ENCODE measurements at places on chromosomes 11 and 22.

- DNase-seq = no peak
Measured at GRCh38 chr22:22366537-22366936, 122.0 kb downstream of the VPREB1 start.

- no peak for DNase-seq
Measured at GRCh38 chr22:32466496-32466895, 2.2 kb upstream of the BPIFC start.

GRCh38 chr11:57001674-57002401 lies 13.1 kb downstream of the OR5AK2 start:
- no peak for DNase-seq

DNA sequence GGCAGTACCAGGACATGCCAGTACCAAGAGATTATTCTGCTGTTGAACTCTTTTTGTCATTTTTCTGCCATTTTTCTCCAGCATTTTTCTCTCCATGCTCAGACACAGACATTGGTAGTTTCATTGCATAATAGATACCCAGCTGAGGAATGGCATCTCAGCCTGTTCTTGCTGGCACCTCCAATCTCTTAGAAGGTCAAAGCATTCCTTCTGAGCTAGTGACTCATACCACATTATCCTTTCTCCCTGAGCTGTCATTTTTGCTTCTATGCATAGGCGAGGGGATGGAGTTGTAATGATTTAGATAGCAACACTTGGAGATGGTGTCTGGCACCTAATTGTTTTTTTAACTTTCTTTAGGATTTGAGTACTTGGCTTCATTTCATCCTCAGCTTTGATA lies 321.1 kb downstream of the NELL1 start:
- DNase-seq = no peak

DNA sequence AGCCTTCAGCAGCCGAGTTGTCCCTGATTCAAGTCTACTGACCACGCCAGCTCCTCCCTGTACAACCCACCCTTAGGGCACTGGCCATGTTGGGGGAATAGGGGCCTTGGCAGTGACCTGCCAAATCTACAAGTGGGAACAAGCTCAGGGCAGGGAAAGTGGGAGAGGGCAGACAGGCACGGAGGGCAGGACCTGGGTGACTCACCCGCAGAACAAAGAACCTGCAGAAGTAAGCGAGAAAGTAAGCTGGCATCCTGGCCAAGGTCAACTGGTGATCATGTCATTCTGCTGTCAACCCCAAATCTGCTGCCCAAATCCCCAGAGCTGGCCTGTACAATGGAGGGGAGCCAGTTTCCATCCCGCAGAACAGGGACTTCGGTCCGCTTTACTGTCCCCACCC lies 7.9 kb upstream of the SCGB1A1 start:
- DNase-seq = no peak

DNA sequence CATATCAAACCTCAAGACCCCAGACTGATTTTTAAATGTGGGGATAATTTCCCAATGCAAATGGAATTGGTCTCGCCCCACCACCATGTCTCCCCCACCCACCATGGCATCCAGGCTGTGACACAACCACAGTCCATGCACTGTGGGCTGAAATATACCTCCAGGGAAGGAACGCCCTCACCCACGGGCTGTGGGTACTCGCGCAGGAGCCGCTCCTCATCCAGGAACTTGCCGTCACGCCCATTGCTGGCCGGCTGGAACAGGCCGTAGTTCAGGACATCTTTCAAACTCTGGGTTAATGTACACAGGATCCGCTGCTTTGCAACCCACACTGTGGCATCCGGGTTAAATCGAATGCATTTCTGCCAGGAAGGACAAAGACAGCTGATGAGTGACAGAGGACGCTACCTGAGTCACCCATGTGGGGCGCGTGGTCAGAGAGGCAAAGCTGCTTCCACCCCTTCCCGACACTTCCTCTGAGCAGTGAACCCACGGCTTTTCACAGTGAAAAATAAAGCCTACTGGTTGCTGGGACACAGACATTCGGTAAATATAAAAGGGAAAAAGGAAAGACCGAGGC lies 133.6 kb downstream of the SHANK2 start:
- no peak for DNase-seq

DNA sequence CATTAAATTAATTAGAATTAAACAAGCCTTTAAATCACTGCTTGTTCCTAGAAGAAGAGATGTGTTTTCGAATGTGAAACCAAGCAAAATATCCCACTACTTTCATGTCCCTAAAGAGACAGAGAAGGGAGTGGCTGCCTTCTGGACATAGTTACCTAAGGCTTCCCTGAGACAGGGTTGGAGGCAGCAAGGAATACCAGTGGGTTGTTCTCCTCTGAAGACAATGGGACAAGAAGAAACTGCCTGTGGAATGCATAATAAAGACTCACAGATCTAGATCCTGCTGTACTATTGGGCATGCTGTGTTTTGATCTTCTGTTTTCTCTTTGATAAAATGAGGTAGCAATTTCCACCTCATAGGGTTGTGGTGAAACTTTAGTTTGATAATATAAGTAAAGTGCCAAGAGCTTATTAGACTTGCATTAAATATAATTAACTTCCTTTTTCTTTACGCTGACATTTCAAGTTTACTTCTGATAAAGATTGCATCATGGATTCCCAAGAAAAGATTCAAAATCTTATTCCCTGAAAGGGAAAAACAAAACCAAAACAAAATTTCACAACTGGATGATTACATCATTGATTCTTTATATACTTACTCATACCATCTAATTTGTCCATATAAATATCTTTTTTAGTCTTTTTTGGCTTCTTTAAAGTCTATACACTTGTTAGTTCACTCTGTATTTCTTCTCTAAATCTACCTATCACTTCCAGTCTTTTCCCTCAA lies 621.3 kb downstream of the ETS1 start:
- DNase-seq = no peak

- DNase-seq = no peak
Measured at GRCh38 chr11:112928136-112928535, 33.1 kb upstream of the NCAM1 start.

- DNase-seq = no peak
Measured at GRCh38 chr11:34891611-34892010, 24.6 kb downstream of the APIP start.

DNA sequence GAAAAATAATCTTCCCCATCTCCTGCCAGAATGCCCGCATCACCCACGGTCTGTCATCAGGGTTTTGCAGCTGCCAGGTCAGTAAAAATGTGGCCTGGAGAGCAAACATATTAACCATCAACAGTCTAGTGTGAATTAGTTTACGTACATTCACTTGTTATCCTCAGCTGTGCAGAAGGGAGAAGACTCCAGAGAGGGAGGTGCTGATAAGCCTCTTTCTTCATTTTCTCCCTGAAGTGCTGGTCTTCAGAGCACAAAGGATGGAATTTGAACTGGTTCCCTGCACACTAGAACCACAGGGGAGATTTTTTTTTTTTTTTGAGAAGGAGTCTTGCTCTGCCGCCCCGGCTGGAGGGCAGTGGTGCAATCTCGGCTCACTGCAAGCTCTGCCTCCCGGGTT lies 8.2 kb downstream of the FGF19 start:
- no peak for DNase-seq

- DNase-seq = no peak
Measured at GRCh38 chr11:9249252-9249651, 15.9 kb downstream of the DENND5A start.

- DNase-seq = no peak
Measured at GRCh38 chr11:106399076-106399511, 321.6 kb downstream of the AASDHPPT start.

GRCh38 chr11:2139123-2139521 lies at the start of gene IGF2:
TSS of gene IGF2 (minus strand) at chr11:2139389. CDS start at chr11:2135523, 3,866 bp downstream.
- no peak for DNase-seq

GRCh38 chr22:49345896-49346295 lies 481.8 kb downstream of the BRD1 start:
- DNase-seq = no peak

GRCh38 chr11:61645179-61645868 lies 34.9 kb upstream of the DAGLA start:
- no peak for DNase-seq

GRCh38 chr11:67640758-67641337 lies 1.3 kb upstream of the TBX10 start:
- no peak for DNase-seq

- DNase-seq = no peak
Measured at GRCh38 chr22:39169797-39170466, 17.5 kb upstream of the CBX7 start.

GRCh38 chr11:287821-288477 lies 977 bp upstream of the PGGHG start:
- DNase-seq = no peak

DNA sequence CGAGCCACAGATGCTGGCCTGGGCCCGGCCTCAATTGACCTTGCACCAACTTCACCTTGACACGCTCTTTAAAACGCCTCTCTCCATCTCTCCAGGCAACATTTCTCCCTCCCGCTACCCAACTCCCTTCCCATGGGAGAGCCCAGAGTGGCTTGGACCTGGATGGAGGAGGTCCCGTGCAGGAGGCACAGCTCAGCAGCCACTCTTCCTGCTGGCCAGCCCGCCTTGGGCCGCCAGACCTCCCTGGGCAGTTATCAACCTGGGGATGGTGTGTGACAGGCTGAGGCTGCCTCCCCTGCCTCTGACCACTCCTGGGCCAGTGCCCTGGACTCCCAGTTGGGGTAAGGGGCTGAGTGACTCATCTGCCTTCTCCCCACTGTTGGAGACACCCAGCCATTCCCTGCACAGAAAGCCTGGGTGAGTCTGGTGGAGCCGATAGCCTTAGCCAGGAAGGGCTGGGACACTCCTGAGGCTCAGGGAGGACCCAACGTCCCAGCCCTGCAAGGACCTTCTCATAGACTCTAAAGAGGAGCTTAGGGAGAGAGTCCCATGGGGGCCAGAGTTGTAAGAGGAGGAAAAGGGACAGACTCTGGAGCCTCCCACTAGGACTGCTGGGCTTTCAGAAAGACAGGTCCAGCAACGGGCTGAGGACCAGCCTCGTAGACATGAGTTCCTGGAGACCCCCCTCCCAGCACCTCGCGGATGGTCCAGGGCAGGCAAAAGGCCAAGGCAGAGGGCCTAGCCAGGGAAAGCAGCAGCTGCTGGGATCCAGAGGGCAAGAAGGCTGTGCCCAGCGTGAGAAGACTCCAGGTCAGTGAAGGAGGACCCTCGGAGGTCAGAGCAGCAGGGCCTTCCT lies 131.7 kb downstream of the CEP164 start:
- DNase-seq = no peak

GRCh38 chr22:27621486-27622070 lies 180.0 kb downstream of the MN1 start:
- DNase-seq = no peak

DNA sequence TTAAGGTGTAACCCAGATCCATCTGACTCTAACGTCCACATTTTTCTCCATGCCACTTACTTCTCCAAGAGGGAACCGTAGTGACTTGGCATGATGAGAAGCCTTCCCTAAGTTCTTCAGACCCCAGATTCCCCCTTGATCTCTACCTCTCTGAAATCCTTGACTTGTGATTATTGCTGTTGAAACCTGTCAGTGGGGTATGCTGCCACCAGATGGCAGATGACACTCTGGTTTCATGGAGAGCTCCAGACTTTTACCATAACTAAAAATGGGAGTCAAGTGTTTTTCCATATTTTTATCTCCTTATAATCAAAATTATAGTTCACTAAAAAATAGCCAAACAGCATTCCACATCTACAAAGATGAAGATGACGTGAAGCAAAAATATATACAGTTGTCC lies 504.2 kb downstream of the SOX6 start:
- no peak for DNase-seq

DNA sequence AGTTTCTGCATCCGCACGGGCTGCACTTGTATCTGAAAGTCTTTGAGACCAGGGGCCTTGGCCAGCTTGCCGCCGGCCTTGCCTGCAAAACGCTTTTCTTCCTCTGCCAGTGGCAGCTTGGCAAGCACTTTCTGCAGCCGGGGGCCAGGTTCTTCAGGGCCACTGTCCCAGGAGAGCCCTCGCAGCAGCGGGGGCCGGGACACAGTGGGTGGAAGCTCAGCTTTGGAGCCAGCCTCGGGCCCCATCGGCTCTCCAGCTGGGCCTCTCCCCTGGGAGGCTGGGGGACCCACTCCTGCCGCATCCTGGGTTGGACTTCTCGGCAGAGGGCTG lies 57.5 kb upstream of the LYVE1 start:
- no peak for DNase-seq

- DNase-seq = no peak
Measured at GRCh38 chr11:133808393-133809140, 36.7 kb downstream of the SPATA19 start.

DNA sequence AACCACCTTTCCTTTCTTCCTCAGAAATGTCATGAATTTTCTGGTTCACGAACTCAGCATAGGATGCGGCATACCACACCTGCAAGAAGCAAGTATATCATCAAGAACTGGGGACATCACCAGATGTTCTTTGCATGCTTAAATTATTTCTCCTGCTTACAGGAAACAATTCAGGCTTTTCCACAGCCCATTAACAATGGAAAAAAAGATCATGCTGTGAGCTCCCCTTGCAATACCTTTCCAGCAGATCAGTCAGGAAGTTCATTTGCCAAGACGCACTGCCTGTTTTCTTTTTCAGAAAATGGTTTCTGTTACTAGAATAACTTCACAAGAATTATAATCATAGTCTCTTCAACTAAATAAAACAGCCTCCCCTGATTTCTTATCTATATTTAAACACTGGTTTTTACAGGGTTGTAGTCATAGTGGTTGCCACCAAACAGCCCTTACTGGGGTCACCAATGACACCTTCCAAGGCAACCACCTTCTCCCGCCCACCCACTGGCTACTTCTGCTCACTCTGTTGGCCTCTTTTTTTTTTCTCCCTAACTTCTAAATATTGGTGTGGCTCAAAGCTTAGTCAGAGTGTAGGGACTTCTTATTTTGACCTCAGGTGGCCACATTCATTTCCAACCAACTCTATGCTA lies 42.3 kb upstream of the NFRKB start:
- DNase-seq = no peak

DNA sequence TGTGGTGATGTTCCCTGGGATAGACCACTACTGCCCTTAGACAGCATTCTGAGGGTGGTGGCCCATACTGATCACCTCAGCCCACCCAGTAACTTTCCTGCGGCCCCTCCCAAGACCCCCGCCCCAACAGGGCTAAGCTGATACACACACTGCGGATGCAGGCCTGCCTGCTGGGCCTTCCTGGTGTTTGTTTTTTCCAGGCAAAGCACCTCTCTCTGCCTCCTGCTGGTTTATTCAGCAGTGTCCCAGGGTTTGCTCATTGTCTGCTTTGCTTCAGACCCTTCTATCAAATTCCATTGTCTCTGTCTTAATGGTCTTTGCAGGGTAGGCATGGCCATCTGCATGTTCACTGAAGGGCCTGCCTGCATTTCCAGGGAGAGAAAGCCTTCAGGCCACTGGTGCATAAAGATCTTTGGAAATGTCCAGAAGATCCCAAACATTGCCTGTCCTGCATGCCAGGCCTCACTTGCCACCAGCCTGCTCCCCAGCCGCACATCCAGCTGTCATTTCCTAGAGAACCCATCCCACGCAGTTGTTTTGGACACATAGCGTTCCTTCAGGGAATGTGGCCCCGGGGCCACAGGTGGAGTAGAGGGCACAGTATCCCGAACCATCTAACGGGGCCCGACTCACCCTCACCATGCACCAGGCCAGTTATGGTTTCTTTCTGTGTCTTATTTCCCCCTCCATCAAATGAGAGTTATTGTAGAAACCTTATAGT lies 50.2 kb downstream of the BCR start:
- no peak for DNase-seq

All from MM.1S (cell line).